Tracheal epithelial cell (primary cell): ENCODE measurements at places on chromosomes 7 and 10. TPM values are rescaled to one million over a fixed set of nuclear protein-coding genes. Genes with fewer than 3 reads are reported as not detected.

UCMA gene
- not detected in 2 replicates for total RNA-seq

HOXA10 gene
- under 0.01 and 2.2 TPM in 2 replicates for total RNA-seq

NEUROD6 gene
- total RNA-seq: not detected in 2 replicates

SYT15 gene
- total RNA-seq: not detected in 2 replicates

NPSR1 gene
- not detected in 2 replicates for total RNA-seq

OIT3 gene
- under 0.01 TPM in 1 of 2 replicates, not detected in the other for total RNA-seq
